ENCODE measurements at places on chromosomes 7 and 10. TPM values are rescaled to one million over a fixed set of nuclear protein-coding genes. Genes with fewer than 3 reads are reported as not detected.

DNA sequence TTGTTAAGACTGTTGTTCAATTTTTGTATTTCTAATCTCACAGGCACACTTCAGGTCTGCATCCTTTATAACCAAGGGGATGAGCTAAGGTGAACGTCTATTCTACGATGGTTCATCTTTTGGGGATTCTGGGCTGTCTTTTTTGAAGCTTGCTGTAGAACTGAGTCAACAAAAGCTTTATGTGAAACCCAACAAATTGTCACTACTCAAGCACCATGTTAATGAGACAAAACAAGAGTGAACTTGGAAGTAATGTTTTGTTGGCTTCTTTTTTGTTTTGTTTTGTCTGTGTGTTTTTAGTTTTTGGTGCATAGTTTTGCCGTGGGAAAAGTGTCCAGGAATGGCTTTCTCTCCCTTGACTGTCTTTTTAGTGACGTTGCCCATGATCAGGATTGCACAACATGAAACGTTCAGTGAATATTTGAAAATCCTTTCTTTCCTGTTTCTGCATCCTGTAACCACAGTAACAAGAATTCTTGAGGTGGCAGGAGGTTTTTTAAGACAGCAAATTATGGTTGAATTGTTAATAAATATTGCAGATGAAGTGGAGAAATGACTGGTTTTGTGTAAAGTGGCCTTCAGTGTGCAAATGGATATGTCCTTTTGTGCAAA, 65.6 kb downstream of the WIPF3 start:
- H3K4me1 ChIP-seq, result peaks cover 38% of the 10 kb centered on the region
- H3K4me3 ChIP-seq, result no peak overlapping the region
- no peaks in the 10 kb centered on the region for H3K27me3 ChIP-seq
- peak overlapping the region; percentile 87 for H3K27ac ChIP-seq

CCDC7 gene
- total RNA-seq, result 4.6 TPM

DNA sequence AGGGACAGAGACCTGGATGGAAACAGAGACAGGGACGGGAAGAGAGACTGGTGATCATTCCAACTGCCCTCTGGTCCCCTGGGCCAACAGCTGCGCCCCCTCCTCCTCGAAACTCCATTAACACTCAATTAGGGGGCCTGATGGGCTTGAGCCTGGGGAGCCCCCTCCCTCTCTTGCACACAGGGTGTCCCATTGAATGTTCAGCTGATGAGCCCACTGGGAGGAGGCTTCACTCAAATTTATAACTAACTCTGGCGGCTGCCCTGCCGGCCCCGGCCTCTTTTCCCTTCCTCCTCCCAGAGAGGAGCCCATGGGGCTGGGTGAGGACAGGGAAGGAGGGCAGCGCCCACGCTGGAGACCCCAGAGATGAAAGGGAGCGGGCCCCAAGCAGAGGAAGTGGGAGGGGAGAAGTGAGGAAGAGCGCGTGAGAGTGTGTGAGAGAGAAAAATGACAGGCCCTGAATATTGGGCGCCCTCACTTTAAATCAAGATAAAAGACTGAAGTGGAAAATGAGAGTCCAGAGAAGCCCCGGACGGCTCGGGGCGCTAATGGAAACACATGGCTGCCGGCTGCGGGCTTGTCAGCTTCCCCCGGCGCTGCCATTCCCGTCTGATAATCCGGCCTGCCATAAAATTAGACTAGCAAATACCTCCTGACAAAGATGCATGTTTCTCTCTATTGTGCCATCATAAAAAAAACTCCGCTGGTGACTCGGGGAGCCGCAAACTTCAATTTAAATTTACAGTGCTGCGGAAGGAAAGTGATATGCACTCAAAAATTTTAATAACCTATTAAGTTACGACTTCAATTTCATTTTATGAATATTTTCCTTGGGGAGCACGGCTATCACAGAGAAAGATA, 58.0 kb upstream of the PAX2 start:
- H3K4me3 ChIP-seq, result no peak overlapping the region
- no peaks in the 10 kb centered on the region for H3K4me1 ChIP-seq

DNA sequence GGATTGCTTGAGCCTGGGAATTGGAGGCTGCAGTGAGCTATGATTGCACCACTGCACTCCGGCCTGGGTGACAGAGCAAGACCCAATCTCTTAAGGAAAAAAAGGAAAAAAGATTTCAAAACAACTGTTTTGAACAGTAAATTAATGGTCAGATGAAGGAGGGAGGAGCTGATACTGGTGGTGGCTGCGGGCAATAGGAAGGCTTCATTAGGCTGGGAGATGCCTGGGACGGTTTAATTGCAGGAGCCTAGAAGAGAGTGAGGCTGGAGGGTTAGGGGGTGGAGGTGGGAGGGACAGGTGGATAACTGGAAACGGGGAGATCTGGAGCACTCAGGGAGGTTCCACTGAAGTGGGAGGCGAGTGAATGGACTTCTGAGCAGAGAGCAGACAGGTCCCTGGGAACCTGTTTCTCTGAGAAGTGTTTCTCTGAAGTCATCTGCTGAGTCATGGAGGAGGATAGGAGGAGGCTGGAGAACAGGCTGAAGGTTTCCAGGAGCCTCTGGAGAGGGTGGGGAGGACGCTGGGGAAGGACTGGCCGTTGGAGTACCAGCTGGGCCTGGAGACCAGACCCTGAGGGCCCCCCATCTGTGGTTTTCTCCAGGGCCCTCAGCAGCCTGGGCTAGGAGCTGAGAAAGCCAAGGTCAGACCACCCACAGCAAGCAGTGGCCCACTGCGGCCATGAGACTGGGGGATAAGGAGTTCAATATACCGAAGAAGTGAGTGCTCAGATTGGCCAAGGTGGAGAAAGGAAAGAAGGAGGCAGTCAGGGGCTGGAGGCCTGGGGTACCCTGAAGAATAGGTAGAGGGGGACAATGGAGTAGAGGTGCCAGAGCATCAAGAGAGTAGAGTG, 14.4 kb upstream of the YWHAG start:
- H3K27ac ChIP-seq, result no peak overlapping the region
- no peak overlapping the region for H3K4me3 ChIP-seq
- no peak for DNase-seq

AMZ1 gene
- total RNA-seq, result not detected

- H3K4me1 ChIP-seq, result peaks cover 42% of the 10 kb centered on the region
- H3K27me3 ChIP-seq, result no peaks in the 10 kb centered on the region
- peak; percentile 19 for DNase-seq
- no peaks in the 10 kb centered on the region for H3K36me3 ChIP-seq
- peak overlapping the region; percentile 92 for H3K27ac ChIP-seq
- peak overlapping the region; percentile 77 for H3K4me3 ChIP-seq
Measured at GRCh38 chr7:10939237-10939910, 34.3 kb upstream of the PHF14 start.

DNA sequence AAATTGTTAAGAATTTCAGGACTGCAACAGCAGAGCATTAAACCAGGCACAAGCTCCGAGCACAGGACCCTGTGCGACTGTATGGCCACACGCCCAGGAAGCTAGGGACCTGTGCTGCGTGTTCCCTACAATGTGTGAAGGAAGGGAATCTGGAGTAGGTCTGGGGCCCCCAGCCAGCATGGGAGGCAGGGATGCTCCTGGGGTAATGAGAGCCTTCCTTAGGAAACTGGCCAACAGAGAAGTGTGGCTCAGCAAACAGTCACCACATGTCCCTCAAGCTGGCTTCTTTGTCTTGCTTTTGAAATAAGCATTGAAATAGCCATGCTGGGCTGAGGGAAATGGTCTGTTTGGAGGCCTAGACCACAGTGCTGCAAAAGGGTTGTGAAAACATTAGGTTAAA, 8.2 kb downstream of the BLNK start:
- no peaks in the 10 kb centered on the region for H3K4me1 ChIP-seq
- no peak overlapping the region for H3K4me3 ChIP-seq
- H3K36me3 ChIP-seq, result no peaks in the 10 kb centered on the region
- H3K27me3 ChIP-seq, result no peaks in the 10 kb centered on the region
- no peak for DNase-seq

TAS2R4 gene
- 1.4 TPM for total RNA-seq

DNA sequence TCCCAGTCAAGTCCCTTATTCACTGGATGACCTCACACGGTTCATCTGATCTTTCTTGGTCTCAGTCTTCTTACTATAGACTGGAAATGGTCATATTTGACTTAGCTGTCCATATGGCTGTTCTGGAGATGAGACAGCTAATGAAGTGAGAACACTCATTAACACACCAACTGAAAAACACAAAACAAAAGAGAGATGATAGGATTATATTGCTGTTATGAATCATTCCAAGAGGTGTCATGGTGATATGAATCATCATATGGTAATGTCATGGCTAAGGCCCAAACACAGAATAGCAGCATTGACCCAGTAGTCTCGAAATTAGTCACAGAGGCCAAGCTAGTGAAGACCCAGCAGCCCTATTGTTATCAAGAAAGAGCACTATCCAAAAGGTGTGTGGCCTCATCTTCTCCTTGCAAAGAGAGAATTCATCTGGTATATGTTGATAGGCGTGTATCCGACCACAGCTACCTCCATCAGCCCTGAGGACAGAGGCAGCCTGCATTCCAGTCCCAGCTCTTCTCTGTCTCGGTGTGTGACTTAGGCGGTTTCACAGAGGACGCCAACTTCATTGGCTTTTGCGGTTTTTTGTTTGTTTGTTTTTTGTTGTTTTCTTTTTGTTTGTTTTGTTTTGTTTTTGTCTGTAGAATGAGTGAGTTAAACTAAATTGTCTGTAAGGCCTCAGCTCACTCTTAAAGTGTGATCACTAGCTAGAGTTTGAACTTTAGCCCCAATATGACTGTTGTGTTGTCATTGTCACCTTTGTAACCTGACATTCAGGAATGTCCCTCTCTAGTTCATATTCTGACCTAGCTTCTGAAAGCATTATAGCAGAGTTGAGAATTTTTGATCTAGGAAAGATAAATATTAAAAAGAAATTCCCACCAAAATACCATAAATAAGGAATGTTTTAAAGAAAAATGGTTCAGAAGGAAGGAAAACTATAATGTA, 97.4 kb upstream of the PDCD4 start:
- H3K4me3 ChIP-seq, result no peak overlapping the region
- H3K27me3 ChIP-seq, result no peaks in the 10 kb centered on the region
- H3K4me1 ChIP-seq, result peaks cover 54% of the 10 kb centered on the region
- no peak for DNase-seq
- H3K27ac ChIP-seq, result peak overlapping the region; percentile 71

DKK1 gene
- not detected for total RNA-seq

SHH gene
- not detected for total RNA-seq

GRCh38 chr7:31512166-31512565, 1.7 kb upstream of the ITPRID1 start:
- no peaks in the 10 kb centered on the region for H3K36me3 ChIP-seq
- no peaks in the 10 kb centered on the region for H3K27me3 ChIP-seq
- no peak overlapping the region for H3K4me3 ChIP-seq

- H3K4me3 ChIP-seq, result no peak overlapping the region
- no peaks in the 10 kb centered on the region for H3K27me3 ChIP-seq
Measured at GRCh38 chr7:27418541-27418940, 175.9 kb downstream of the EVX1 start.

DNA sequence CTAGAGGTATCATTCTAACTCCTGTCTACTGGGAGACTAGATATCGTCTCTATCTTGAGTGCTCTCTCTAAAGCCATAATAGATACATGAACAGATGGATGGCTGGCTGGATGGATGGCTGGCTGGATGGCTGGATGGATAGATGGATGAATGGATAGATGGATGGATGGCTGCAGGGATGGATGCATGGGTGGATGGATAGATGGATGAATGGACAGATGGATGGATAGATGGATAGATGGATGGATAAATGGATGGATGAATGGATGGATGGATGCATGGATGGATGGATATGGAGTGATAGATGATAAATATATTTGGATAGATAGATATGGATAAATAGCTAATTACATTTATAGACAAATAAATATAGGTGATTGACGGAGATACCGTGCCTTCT, 191.2 kb upstream of the KLF6 start:
- no peaks in the 10 kb centered on the region for H3K4me1 ChIP-seq
- H3K27ac ChIP-seq, result no peak overlapping the region
- no peaks in the 10 kb centered on the region for H3K36me3 ChIP-seq
- no peak overlapping the region for H3K4me3 ChIP-seq
- no peak for DNase-seq

DNA sequence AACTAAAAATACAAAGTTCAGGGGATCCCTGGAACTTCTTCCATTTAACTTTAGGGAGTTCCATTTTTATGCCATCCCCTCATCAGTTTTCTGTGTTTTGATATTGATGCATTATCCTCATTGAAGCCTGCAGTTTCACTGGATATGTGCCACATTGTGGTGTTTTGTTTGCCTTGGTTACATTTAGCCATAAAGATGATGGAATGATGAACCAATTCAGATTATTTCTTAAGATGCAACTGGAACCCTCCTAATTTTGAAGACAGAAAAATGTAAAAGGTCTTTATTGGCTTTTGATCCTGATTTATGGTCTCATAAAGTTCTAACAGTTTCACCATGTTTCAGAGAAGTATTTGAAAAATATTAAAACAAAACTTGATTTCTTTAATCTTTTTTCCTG, 314.2 kb upstream of the KLF6 start:
- no peak overlapping the region for H3K4me3 ChIP-seq
- H3K27ac ChIP-seq, result no peak overlapping the region
- no peak for DNase-seq
- no peaks in the 10 kb centered on the region for H3K36me3 ChIP-seq
- no peaks in the 10 kb centered on the region for H3K4me1 ChIP-seq
- H3K27me3 ChIP-seq, result no peaks in the 10 kb centered on the region

- peak overlapping the region; percentile 64 for H3K27ac ChIP-seq
- H3K27me3 ChIP-seq, result no peaks in the 10 kb centered on the region
- H3K4me1 ChIP-seq, result peaks cover 20% of the 10 kb centered on the region
- DNase-seq, result no peak
Measured at GRCh38 chr7:114943953-114944744, 22.3 kb downstream of the MDFIC start.

DNA sequence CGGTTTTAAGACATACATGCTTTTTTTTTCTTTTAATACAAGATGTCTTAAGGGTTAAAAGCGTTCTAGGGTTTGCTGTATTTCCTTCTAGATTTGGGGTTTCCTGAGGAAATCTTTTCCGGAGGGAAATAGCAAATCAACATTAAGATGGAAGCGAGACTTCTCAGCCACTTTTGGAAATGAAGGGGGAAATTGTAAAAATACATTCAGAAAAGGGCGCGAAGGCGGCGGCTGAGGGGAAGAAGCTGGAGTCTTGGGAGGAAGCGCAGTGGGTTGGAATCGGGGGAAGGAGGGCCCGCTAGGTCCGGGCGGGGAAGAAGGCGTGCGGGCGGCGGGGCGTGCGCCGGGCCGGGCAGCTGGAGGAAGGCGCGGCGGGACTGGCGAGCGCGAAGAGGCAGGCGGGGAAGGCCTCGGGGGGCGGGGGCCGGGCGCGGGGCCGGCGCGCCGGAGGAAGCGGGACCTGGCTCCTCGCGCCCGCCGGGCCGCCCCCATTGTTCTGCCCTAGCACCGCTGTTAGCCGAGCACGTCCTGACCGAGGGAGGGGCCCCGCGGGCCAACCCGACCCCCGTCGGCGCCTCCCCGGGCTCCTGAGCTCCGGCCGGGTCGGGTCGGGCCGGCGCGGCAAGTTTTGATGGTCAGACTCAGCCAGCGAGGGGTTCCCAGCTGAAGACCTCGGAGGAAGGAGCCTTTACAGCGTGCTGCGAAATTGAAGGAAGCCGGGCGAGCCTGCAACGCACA, 1.5 kb upstream of the SKIDA1 start:
- H3K4me1 ChIP-seq, result peaks cover 17% of the 10 kb centered on the region
- no peaks in the 10 kb centered on the region for H3K27me3 ChIP-seq
- no peaks in the 10 kb centered on the region for H3K36me3 ChIP-seq
- peak overlapping the region; percentile 56 for H3K4me3 ChIP-seq
- H3K27ac ChIP-seq, result peak overlapping the region; percentile 99

GRCh38 chr10:128047991-128048818, 78.0 kb downstream of the MKI67 start:
- no peaks in the 10 kb centered on the region for H3K27me3 ChIP-seq
- no peak for DNase-seq
- H3K27ac ChIP-seq, result peak overlapping the region; percentile 39
- no peaks in the 10 kb centered on the region for H3K4me1 ChIP-seq

All from gastrocnemius medialis (tissue), 4 donors.